Astrocyte (in vitro differentiated cells and primary cell): ENCODE measurements at places on chromosomes 13 and 19.

DNA sequence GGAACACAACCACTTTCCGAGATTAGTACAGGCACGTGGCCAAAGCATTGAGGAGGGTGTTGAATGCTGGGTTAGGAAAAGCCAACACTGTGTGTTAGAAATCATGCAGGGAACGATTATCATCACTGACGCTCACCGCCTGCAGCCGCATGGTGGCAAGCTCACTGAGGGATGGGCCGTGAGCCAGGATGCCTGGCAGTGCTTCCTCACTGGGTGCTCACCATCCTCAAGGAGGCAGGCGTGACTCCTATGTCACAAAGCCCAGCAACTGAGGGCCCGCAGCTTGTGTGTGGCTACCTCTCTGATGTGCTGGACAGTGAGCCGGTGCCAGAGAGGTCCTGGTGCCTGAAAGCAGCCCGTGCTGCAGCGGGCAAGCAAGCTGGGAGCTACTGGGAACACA is 30.4 kb upstream of the TIMM44 start:
- DNase-seq = no peak

GRCh38 chr13:49610176-49610575 is 18.1 kb upstream of the ARL11 start:
- no peak for DNase-seq

GRCh38 chr19:3336680-3337523 is 29.5 kb upstream of the NFIC start:
- no peak for DNase-seq

DNA sequence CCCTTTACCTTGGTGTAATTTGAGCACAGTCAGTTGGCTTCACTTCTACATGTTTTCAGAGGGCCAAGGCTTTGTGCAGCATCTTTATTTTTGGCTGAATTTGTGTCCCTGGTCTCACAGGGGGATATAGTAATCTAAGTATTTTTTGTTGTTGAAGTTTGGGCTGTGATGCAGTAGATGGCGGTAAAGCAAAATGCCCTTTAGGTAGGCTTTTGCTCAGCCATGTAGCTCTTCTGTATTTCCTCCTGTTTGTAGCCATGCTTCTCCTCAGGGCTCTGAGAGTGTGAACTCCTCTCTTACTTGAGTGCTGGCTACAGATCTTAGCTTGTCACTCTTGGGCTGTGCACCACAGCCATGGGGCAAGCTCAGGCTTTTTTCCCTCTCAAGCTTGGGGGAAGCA is 328.6 kb downstream of the SLITRK5 start:
- DNase-seq = no peak

GRCh38 chr13:30819136-30819888 is 84.0 kb downstream of the ALOX5AP start:
- peak; percentile 80 for DNase-seq

DNA sequence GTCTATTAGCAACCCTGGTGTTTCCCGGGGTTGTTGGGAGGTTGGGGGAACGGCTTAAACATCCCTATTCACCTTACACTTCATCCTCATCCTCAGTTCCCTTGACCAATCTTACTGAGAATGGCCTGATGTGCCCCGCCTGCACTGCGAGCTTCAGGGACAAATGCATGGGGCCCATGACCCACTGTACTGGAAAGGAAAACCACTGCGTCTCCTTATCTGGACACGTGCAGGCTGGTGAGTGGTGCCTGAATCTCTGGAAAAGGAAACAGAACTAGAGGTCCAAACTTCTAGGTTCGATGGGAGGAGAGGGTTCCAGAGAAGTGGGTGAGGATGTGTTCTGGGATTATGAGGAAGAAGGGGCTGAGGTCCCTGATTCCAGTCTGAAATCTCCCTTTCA is 5.9 kb downstream of the PINLYP start:
- no peak for DNase-seq

- peak; percentile 75 for DNase-seq
These were observed 100.4 kb downstream of the RFC3 start for GRCh38 chr13:33918199-33918932.

DNA sequence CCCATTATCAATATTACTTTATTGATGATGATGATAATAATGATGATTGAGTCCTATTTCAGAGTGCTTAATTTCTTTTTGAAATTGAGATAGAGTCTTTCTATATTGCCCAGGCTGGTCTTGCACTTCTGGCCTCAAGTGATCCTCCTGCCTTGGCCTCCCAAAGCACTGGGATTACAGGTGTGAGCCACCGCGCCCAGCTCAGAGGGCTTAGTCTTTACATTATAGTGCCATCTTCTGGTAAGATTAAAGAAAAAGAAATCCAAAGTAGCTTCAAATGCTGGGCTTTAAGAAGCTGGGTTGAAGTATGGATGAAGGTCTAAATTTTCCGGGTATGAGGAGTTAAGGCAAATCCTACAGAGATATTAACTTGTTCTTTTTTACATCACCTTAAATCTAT is 3.4 kb upstream of the ZNF333 start:
- DNase-seq = no peak

DNA sequence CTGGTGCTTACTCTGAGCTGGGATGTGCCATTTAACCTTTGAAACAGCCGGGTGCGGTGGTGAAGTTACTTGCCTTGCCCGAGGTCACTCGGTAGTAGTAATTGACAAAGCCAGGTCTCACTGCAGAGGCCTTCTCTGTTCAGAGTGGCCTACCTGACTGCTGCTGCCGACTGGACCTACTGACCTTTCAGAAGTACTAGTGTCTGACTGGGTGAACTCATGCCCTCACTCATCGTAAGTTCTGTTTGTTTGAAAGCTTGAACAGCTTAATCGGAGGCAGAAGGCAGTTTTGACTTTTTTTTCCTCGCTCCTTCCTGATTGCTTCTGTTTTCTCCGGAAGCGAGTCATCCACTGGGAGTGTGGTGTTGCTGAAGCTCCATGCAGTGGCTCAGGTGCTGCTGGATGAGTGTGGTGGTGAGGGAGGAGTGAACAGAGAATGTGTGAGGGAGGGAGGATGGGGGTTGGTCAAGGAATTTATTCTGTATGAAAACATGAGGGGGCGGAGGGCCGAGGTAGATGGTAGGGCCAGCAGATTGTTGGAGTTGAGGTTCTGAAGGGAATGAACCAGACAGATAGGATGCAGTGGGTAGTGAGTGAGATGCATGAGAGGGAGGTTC is 2.7 kb downstream of the SPINT2 start:
- DNase-seq = peak; percentile 68
